Naive B cell (primary cell): ENCODE measurements at places on chromosomes 5 and 9.

DNA sequence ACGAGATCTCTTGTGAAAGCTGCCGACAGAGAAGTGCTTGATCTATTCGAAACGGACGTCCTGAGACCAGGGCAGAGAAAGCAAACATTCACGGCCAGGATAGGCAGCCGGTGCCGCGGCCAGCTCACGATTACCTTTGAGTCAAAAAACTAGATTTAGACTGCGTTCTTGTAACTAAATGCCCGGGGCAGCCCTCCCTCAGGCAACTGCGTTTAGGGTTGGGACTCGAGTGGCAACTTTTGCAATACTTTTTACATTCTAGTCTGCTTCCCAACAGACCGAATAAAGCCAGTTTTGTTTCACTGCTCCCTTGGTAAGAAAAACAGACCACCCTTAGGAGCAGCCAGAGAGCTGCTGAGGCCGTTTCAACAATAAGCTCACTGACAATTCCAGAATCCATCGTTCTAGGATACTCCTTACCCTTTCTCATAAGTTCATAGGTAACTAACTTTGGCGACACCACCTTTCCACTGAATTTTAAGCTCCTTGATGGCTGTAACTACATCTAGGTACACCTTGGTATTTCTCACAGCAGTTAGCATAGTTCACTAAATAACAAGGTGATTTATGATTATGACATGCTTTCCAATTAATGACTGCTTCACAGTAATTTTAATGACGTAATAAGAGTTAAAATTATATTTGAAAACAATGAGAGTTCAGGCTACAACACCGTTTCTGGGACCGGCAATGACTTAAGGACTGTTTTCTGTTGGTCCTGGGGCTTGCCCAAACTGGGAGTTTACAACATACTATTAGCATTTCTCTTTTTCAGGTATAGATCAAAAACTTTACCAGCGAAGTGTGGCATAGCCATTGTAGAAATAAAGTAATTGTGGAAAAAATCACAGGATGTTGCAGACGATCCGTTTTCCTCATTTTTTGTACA, 899 bp upstream of the RAPGEF6 start:
- peak; percentile 11 for DNase-seq
- H3K4me1 ChIP-seq = peaks cover 51% of the 10 kb centered on the region
- peak overlapping the region; percentile 99 for H3K27ac ChIP-seq

GRCh38 chr5:36998578-36998977, 122.0 kb downstream of the NIPBL start:
- no peaks in the 10 kb centered on the region for H3K4me1 ChIP-seq
- no peaks in the 10 kb centered on the region for H3K27me3 ChIP-seq
- no peak overlapping the region for H3K27ac ChIP-seq
- no peak overlapping the region for H3K4me3 ChIP-seq

GRCh38 chr9:132168851-132169250, 7.0 kb downstream of the NTNG2 start:
- H3K4me1 ChIP-seq = peaks cover 5% of the 10 kb centered on the region
- no peak for DNase-seq
- H3K27me3 ChIP-seq = peaks cover 85% of the 10 kb centered on the region
- no peaks in the 10 kb centered on the region for H3K36me3 ChIP-seq

DNA sequence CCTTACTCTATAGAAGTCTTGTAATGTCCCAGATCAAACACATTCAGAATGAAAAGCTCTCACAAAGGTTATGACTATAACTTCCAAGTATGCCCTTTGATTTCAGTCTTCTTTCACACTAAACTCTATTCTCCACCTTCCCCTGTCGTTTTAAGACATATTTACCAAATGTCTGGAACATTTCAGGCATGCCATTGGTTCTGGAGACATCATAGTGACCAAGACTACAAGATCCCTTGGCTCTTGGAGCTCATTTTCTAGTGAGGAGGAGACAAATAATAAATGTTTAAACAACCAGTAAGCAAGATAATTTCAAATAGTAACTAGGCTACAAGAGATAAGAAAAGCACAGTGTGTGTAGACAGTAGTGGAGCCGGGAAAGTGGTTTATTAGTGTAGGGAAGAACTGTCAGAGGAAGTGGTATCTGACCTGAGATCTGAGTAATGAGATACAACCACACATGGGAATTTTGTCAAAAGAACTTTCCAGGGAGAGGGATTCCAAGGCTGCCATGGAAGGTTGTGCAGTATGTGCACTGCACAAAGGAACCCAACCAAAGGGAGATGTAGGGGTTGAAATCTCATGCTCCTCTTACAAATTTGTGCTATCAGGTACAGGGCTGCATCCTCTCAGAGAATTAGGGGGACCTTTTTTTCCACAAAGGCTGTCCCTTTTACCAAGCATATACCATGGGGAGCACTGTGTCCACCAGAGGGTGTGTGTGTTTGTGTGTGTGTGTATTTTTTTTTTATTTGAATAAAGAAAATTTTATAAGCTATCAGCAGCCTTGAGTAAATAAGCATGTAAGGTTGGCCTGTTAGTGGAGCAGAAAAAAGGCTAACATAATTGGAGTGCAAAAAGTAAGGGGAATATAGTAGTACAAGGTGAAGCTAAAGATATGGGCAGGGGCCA, 1279.1 kb upstream of the WWC1 start:
- H3K36me3 ChIP-seq = no peaks in the 10 kb centered on the region
- no peaks in the 10 kb centered on the region for H3K4me1 ChIP-seq
- no peaks in the 10 kb centered on the region for H3K27me3 ChIP-seq
- DNase-seq = no peak
- H3K4me3 ChIP-seq = no peak overlapping the region

- no peak overlapping the region for H3K4me3 ChIP-seq
- H3K4me1 ChIP-seq = peaks cover 8% of the 10 kb centered on the region
- no peak overlapping the region for H3K27ac ChIP-seq
- no peak for DNase-seq
Observed at GRCh38 chr5:179880848-179881590, 22.4 kb upstream of the MRNIP start.

DNA sequence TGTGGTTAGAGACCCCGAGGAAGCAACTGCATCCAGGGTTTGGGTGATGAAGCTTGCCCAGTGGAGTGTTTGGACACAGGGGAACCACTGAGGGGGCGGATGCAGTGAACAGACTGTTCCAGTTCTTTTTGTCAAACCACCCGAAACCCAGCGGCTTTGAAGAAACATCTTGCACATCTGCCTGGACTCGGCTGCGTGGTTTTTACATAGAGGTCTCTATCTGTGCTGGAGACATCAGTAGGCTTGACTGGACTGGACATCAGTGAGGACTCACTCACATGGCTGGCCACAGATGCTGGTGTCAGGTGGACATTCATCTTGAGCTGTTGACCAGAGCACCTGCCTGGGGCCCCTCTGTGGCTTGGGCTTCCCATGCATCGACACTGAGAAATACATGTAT, 15.3 kb upstream of the SPATA31E1 start:
- no peak for DNase-seq
- H3K36me3 ChIP-seq = no peaks in the 10 kb centered on the region
- no peaks in the 10 kb centered on the region for H3K4me1 ChIP-seq
- no peak overlapping the region for H3K27ac ChIP-seq

DNA sequence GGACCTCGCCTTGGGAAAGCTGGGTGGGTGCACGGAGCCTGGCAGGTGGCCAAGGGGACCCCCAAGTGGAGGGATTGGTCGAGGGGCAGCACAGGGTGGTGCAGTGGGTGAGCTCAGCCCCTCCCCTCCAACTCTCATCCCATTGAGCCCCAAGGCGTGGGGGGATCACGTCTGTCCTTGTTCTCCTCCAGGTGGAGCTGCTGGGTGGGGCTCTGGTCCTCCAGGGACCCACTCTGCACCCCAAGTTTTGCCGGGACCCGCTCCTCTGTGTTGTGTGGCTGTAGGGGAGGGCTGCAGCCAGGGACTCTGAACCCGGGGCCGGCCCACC, 3.6 kb upstream of the FUT7 start:
- peaks cover 43% of the 10 kb centered on the region for H3K4me1 ChIP-seq
- no peaks in the 10 kb centered on the region for H3K36me3 ChIP-seq
- H3K4me3 ChIP-seq = no peak overlapping the region

DNA sequence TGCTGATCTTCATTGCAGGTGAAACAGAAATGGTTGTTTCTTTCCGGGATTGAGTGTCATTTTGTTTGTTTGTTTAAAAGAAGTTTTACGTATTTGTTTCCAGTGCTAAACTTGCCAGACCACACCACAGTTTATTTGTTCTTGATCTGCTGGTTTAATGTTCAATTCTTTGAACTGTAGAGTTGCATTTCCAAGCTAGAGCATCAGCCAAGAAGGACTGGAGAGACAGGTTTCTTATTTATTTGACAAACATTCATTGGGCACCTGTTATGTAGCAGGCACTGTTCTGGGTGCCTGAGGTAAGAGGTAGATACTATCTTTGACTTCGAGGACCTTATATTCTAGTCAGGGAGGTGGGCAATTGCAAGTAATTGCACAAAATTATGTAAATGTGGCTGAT, 45.0 kb downstream of the MCCC2 start:
- no peak for DNase-seq
- H3K36me3 ChIP-seq = peaks cover 28% of the 10 kb centered on the region
- peaks cover 10% of the 10 kb centered on the region for H3K4me1 ChIP-seq
- H3K27ac ChIP-seq = no peak overlapping the region

GRCh38 chr5:169181814-169182213, 119.1 kb downstream of the SLIT3 start:
- no peaks in the 10 kb centered on the region for H3K27me3 ChIP-seq
- H3K36me3 ChIP-seq = no peaks in the 10 kb centered on the region
- no peaks in the 10 kb centered on the region for H3K4me1 ChIP-seq
- DNase-seq = no peak

DNA sequence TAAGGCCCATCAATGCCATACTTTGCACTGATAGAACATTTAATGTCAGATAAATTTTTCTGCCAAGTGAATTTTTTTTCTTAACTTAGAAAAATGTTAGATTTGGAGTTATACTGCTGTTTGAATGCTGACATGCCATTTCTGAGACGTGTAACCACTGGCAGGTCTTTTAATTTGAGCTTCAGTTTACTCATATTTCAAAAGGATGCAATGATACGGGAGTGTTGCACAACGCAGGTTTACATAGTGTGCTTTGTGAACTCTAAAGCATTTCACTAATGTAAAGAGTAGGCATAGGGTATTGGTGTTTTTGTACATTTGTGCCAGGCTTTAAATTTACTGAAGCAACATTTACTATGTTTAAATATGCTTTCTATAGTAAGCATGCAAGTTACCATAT, 4.2 kb downstream of the ZBTB43 start:
- H3K27me3 ChIP-seq = no peaks in the 10 kb centered on the region
- peaks cover 30% of the 10 kb centered on the region for H3K36me3 ChIP-seq
- H3K27ac ChIP-seq = no peak overlapping the region
- H3K4me3 ChIP-seq = no peak overlapping the region
- DNase-seq = no peak

GRCh38 chr9:7185612-7186011, 427.8 kb downstream of the KDM4C start:
- H3K36me3 ChIP-seq = peaks cover 67% of the 10 kb centered on the region
- no peak overlapping the region for H3K27ac ChIP-seq
- H3K4me3 ChIP-seq = no peak overlapping the region
- no peak for DNase-seq

DNA sequence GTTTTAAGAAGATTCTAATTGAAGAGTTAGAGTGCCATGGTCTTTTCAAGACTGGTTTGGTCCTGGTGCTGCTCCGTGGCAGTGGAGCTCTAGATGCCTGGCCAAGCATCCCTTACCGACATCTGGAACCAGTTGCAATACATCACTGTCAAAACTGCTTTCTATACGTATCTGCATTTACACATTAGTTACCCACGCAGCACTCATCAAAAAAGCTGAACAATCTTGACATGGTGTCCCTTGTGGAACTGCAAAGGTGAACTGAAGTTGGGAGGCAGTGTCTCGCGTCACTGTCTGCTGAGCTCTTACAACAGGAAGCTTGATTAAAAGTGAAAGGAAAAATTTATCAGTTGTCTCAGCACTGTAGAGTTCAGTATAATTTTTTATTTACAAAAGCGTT, 82.6 kb downstream of the PBX3 start:
- no peaks in the 10 kb centered on the region for H3K36me3 ChIP-seq
- H3K27me3 ChIP-seq = no peaks in the 10 kb centered on the region
- H3K4me1 ChIP-seq = peaks cover 16% of the 10 kb centered on the region
- DNase-seq = peak; percentile 53

DNA sequence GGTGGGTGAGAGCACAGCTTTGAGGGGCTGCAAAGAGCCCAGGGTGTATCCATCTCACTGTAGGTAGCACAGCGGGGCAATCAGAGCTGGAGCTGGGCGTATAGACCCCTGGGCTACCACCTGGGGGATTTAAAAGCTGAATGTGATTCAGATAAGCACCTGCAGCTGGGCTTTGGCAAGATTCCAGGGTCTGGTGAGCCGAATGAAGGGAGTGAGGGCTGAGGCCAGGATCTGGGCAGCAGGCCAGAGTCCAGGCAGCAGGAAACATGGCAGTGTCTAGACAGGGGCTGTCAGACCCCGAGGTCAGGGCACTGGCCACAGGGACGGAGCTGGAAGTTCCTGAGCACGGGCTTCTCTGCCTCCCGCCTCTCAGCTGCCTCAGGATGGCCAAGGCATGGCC, 8.7 kb downstream of the ASS1 start:
- no peaks in the 10 kb centered on the region for H3K36me3 ChIP-seq
- H3K4me3 ChIP-seq = no peak overlapping the region
- DNase-seq = no peak
- H3K4me1 ChIP-seq = no peaks in the 10 kb centered on the region
- H3K27me3 ChIP-seq = peaks cover 41% of the 10 kb centered on the region
- no peak overlapping the region for H3K27ac ChIP-seq

GRCh38 chr5:108760512-108760911, 12.8 kb downstream of the FER start:
- no peaks in the 10 kb centered on the region for H3K27me3 ChIP-seq
- H3K36me3 ChIP-seq = peaks cover 6% of the 10 kb centered on the region
- no peak overlapping the region for H3K4me3 ChIP-seq

DNA sequence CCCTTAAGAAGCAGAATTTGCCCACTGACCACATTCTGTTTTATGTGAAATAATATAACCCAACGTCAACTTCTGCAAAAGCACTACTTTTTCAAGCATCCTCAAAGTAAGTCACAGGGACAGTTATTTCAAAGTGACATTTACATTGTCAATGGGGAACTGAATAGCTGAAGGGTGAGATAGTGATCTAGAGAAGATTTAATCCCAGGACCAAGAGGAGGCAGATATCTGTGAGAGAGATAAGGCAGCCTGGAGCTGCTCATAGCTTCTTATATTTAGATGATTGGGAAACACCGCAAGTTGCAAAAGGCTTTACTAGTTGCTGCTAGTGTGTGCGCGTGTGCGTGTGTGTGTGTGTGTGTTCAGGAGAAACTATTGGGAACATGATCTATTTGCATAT, 210.4 kb upstream of the RFX3 start:
- H3K4me3 ChIP-seq = no peak overlapping the region
- H3K27ac ChIP-seq = no peak overlapping the region
- peaks cover 5% of the 10 kb centered on the region for H3K4me1 ChIP-seq
- DNase-seq = no peak
- H3K27me3 ChIP-seq = peaks cover 7% of the 10 kb centered on the region
- H3K36me3 ChIP-seq = no peaks in the 10 kb centered on the region

GRCh38 chr5:78594610-78595457, 53.7 kb downstream of the LHFPL2 start:
- H3K4me1 ChIP-seq = peaks cover 19% of the 10 kb centered on the region
- no peak overlapping the region for H3K4me3 ChIP-seq
- H3K36me3 ChIP-seq = no peaks in the 10 kb centered on the region
- H3K27me3 ChIP-seq = no peaks in the 10 kb centered on the region

- no peaks in the 10 kb centered on the region for H3K4me1 ChIP-seq
- H3K36me3 ChIP-seq = peaks cover 9% of the 10 kb centered on the region
- H3K27ac ChIP-seq = no peak overlapping the region
- H3K27me3 ChIP-seq = peaks cover 16% of the 10 kb centered on the region
- no peak for DNase-seq
Observed at GRCh38 chr5:132136906-132137305, 63.3 kb downstream of the CSF2 start.
